ENCODE measurements at places on chromosomes 2 and 18.

DNA sequence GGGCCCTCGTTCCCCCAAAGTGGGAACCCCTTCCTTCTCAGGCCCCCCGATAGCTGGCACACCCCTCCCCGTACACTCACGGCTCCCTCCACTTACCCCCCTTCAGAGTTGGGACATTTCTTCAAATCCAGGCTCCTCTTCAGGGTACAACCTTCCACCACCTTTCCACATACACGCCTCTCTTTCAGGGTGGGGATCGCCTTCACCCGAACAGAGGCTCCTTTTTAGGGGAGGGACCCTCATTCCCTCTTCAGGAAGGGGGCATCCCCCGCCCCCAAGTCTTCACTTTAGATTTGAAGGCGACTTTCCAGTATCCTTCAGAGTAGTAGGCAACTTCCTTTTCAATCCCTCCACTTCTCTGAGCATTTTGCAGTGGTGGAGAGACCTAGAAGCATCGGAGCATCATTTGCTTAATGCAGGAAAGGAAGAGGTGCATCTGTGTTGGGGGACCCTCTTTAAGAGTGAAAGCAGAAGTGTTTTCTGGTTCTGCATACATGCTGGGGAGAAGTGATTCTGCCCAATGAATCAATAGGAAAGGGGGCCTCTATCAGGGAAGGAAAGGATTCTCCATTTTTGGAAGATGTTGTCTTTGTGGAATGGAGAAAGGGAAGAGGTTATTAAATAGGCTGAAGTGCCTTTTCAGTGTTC lies 845 bp downstream of the EML4 start:
- DNase-seq, result peak; percentile 3

DNA sequence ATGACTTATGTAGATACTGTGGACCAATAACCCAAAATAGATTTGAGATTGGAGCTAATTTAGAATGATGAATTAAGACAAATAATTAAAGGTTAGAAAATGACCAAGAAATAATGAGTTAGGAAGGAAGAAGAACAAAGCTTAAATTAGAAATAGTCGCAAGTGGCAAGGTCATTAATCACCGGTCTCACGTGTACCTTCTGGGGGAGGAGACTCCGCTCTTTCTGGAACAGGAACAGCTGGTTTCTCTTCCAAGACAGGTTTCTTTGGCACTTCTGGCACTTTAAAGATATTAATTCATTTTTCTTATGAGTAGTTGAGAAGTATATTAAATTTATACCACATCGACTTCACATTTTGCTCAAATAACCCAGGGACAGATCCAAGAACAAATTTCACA lies 156.7 kb downstream of the TTN start:
- DNase-seq, result no peak

- DNase-seq, result no peak
Observed at GRCh38 chr2:39772812-39773152, 6.3 kb downstream of the THUMPD2 start.

GRCh38 chr2:10282611-10283105 lies 20.0 kb upstream of the HPCAL1 start:
- peak; percentile 15 for DNase-seq

- no peak for DNase-seq
Observed at GRCh38 chr2:40123326-40123725, 328.6 kb downstream of the SLC8A1 start.

- DNase-seq, result no peak
Observed at GRCh38 chr18:45837283-45838070, 12.0 kb downstream of the SIGLEC15 start.

GRCh38 chr2:105455488-105456003 lies 56.7 kb upstream of the FHL2 start:
- DNase-seq, result no peak

GRCh38 chr2:29311458-29311857 lies 196.2 kb downstream of the CLIP4 start:
- no peak for DNase-seq

DNA sequence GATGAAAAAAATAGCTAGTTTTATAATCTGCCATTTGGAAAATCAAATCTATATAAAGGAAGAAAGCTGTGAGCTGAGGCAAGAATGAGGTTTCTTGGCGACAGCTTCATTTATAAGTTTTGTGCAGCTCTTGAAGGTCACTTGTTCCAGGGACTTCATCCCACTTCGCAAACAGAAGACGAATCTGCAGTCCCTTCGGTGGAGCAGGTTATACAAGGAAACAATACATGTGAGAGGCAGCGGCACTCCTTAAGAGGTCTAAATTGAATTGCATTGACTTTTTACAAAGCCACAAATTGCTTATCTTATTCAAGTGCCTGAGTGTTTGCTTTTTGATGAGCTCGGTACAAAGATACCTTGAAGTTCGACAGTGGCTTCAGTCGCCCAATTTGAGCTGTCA lies 72.2 kb downstream of the C1QL2 start:
- DNase-seq, result no peak

DNA sequence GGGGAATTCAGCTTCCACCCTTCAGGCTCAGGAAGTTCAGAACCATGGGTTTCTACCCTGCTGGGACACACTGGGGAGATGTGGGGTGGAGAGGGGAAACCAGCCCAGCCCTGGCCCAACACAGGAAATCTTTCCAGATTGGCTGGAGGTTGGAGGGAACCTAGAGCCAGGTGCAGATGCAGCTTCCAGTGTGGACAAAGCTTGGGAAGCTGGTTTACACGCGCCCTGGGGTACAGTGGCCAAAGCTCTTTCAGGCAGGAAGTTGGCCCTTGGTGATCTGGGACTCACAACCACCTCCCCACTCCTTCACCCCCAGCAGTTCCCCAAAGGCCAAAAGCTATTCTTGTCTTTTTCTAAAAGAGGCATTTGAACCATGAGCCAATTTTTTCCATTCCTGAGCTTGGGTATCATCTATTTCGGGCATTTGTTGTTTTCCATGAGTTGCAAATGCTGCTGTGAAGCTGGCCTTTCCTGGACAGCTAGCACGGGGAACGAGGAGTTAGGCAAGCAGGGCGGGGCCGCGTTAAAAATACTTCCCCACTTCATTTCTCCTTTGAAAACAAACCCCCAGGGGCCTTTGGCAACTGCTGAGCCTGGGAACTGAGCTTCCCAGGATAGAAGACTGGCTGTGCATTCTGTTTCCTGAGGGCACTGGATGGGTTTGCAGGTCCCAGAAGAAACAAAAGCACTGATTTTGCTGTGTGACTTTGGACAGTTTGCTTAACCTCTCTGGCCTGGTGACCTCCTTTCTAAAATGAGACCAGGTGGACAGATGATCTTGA lies 3.1 kb upstream of the ARID5A start:
- no peak for DNase-seq

GRCh38 chr2:147621656-147622197 lies 223.1 kb upstream of the ACVR2A start:
- no peak for DNase-seq

GRCh38 chr2:141392517-141393213 lies 738.2 kb downstream of the LRP1B start:
- DNase-seq, result no peak

DNA sequence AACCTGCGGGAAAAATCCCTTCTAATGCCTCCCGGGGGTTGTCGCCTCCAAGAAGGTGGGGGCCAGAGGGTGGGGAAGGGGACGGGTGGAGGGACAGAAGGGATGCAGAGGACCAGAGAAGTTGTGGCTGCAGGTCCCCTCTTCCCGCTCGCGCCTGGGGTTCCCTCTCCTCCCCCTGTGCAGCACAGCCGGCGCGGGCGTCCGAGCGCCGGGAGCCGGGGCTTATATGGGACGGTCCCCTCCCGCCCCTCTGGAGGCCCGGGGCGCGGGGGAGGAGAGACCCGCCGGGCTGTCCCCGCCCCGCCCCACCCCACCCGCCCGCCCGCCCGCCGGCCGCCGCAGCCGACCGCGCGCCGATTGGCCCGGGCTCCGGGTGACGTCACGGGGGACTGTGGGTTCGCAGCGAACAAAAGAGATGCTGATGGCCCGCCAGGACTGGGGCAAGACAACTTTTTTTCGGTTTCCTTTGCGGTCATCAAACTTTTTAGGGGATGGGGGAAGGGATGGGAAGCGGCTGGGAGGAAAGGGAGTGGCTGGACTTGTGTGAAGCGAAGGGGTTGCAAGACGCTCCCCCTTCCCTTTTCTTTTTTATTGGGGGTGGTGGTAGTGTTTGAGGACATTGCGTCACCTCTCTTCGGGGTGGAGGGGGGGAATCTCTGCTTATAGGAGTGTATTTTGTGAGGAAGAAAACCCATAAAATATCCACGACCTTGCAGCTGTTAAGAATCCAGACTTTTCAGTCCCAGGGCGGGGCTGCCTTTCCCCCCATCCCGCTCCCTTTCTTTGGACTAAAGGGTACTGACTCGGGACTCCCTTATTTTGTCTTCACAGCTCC lies at the start of gene FN1:
Gene FN1, minus strand, starts transcription at position 199 of the 835 bp plus-strand sequence. CDS start 266 bp downstream, outside the sequence.
- DNase-seq, result peak; percentile 70

DNA sequence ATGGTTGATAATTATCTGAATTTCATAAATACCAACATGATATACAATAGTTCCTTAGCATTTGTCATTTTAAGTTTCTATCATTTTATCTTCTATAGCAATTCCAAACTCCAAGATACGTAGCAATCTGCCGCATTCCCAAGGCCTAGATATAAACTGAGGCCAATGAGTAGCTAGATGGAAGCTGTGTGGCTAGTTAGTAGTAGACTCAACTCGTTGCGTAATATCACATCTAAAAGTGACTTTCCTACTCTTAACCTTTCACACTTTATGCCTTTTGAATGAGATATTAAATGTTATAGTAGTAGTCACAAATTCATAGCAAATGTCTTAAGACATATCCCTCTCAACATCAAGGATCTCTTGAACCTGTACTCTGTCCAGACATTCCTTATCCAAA lies 33.6 kb downstream of the WDSUB1 start:
- no peak for DNase-seq

GRCh38 chr2:223513771-223514455 lies 88.2 kb downstream of the SCG2 start:
- no peak for DNase-seq

DNA sequence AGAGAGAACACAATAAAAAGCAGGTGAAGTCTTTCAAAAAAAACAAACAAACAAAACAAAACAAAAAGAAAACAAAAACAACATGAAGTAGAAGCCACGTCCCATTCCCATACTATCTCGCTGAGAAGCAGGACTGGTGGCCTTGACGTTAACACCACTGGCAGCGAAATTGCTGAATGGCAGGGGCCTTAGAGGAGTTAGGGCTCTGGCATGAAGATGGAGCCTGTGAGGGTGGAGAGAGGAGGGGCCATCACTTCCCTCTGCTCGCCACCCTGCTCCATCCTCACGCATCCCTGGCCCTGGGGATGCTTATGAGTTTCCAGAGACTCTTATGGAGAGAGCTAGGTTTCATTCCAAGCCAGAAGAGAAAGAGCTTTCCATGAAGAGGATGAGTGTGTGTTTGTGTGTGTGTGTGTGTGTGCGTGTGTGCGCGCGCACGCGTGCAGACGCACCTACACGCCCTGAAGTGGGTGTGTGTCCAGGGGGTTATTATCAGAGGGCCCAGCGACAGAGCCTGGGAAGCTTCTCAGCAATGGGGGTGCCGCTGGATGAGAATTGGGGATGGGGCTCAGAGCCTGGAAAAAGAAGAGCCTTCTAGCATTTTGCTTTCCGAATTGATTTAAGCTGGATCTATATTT lies 20.4 kb upstream of the IMPA2 start:
- no peak for DNase-seq

GRCh38 chr2:218896501-218897393 lies 16.1 kb downstream of the WNT10A start:
- peak; percentile 82 for DNase-seq

- no peak for DNase-seq
Observed at GRCh38 chr2:104434318-104434792, 419.6 kb upstream of the POU3F3 start.

- DNase-seq, result no peak
Observed at GRCh38 chr2:237041231-237041630, 44.5 kb upstream of the COPS8 start.

GRCh38 chr2:174683392-174683759 lies 80.9 kb downstream of the CHRNA1 start:
- peak; percentile 44 for DNase-seq

DNA sequence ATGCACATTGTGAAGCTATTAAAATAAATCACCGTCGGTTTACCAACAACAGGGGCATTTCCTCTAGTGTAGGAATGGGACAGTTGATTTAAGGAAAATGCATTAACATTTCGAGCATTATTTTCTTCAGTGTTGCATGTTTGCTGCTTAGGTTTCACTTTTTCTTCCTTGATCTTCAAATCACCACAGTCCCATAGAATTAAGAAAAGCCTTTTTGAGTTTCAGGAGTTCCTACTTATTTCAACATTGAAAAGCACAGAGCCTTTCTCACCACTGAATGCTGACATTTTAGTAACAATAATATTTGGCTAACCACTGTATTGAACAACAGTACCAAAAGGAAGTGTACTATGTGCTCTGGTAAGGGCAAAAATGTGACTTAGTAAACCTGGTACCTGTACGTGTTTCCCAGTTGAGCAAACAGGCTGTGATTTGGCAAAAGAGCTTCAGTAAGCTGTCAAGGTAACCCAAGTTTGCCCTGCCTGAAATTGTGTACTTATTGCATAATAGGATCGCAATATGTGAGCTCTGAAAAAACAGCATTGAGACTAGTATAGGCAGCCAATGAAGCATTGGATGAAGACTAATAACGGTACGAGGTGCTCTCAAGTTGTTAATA lies 2.2 kb downstream of the LRRTM4 start:
- DNase-seq, result no peak

DNA sequence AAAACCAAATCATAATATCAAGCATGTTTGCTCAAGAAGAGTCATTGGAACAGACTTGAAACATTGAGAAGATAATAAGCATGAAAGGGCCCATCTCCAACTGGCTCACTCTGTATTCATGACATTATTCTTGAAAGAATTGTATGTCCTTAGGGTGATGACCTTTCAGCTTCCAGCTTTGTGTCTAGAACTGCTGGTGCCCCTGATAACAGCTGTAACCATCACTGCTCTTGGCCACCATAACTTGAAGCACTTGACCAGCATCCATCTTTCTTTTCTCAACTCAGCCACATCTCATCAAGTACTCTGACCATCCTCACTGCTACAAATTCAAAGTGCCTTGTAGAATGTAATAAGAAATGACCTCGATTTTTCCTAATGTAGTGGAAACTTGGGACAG lies 289.9 kb downstream of the SLC8A1 start:
- DNase-seq, result no peak

DNA sequence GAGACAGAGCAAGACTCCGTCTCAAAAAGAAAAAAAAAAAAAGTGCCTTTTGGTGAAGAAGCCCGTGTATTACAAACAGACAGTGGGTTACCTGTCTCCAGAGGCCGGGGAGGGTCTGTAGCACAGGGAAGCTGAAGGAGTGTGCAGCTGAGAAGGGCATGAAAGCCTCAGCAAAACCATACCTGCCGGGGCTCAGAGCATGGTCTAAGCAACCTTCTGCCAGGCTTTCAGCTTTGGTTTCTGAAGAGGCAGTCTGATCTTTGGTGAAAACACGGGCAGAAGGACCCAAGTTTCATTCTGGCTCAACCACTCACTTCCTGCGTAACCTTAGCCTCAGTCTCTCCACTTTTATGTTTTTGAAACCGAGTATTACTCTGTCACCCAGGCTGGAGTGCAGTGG lies 21.5 kb downstream of the SH2D6 start:
- no peak for DNase-seq

- no peak for DNase-seq
Observed at GRCh38 chr2:218180467-218181114, 13.8 kb upstream of the CXCR1 start.

- DNase-seq, result no peak
Observed at GRCh38 chr2:190972846-190973245, 41.1 kb downstream of the STAT1 start.

GRCh38 chr18:79129120-79129519 lies 59.9 kb downstream of the ATP9B start:
- no peak for DNase-seq

- peak; percentile 63 for DNase-seq
Observed at GRCh38 chr18:47100212-47100831, 50.0 kb downstream of the HDHD2 start.
